ENCODE measurements at places on chromosomes 7 and 10.
A peak's percentile ranks its signal among the peaks of the same experiment; 100 is the strongest.

GRCh38 chr10:132455441-132455971 lies 58.5 kb downstream of the PWWP2B start:
- H3K36me3 ChIP-seq: no peaks in the 10 kb centered on the region
- no peak for DNase-seq
- H3K27me3 ChIP-seq: no peaks in the 10 kb centered on the region
- H3K4me3 ChIP-seq: no peak overlapping the region

DNA sequence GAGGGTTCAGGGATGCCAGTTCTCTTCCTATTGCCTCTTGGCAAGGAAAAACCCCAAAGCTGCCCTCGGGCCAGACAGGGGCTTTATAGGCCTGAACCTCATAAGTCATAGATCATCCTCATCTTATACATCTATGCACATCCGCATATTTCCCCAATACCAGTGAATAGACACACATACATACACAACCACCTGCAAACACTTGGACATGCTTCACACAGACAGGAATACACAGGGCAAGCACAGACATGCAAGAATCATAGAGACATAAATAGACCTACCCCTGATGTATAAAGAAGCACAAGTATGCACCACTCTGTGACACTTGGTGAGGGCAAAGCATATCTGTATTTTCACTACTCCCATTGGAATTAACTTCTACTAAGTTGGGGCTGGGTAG lies 30.7 kb downstream of the MBL2 start:
- H3K36me3 ChIP-seq: no peaks in the 10 kb centered on the region
- no peaks in the 10 kb centered on the region for H3K27me3 ChIP-seq
- H3K4me3 ChIP-seq: no peak overlapping the region

DNA sequence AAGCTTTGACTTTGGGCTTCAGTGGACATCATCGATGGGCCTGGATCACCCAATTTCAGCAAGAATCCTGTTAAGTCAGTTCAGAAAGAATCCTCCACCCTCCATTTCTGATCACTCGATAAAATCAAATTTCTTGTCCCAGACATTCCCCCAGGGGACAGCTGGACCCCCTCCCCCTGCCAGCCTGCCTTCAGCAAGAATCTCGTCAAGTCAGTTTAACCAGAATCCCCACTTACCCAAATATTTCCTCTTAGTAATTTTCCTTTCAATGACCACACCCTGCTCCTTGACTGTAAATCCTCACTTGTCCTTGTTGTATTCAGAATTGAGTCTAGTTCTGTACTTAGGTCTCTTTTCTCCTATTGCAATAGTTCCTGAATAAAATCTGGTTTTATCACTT lies 766.9 kb downstream of the XPNPEP1 start:
- no peak for DNase-seq
- no peak overlapping the region for H3K27ac ChIP-seq
- no peaks in the 10 kb centered on the region for H3K36me3 ChIP-seq
- H3K4me1 ChIP-seq: no peaks in the 10 kb centered on the region

GRCh38 chr7:1251796-1252539 lies 19.3 kb downstream of the UNCX start:
- H3K27me3 ChIP-seq: peaks cover 45% of the 10 kb centered on the region
- H3K4me3 ChIP-seq: no peak overlapping the region
- DNase-seq: no peak
- H3K4me1 ChIP-seq: no peaks in the 10 kb centered on the region

- no peak overlapping the region for H3K27ac ChIP-seq
- no peaks in the 10 kb centered on the region for H3K4me1 ChIP-seq
- no peak for DNase-seq
- H3K4me3 ChIP-seq: no peak overlapping the region
Measured at GRCh38 chr7:1748076-1748838, 78.2 kb downstream of the ELFN1 start.

DNA sequence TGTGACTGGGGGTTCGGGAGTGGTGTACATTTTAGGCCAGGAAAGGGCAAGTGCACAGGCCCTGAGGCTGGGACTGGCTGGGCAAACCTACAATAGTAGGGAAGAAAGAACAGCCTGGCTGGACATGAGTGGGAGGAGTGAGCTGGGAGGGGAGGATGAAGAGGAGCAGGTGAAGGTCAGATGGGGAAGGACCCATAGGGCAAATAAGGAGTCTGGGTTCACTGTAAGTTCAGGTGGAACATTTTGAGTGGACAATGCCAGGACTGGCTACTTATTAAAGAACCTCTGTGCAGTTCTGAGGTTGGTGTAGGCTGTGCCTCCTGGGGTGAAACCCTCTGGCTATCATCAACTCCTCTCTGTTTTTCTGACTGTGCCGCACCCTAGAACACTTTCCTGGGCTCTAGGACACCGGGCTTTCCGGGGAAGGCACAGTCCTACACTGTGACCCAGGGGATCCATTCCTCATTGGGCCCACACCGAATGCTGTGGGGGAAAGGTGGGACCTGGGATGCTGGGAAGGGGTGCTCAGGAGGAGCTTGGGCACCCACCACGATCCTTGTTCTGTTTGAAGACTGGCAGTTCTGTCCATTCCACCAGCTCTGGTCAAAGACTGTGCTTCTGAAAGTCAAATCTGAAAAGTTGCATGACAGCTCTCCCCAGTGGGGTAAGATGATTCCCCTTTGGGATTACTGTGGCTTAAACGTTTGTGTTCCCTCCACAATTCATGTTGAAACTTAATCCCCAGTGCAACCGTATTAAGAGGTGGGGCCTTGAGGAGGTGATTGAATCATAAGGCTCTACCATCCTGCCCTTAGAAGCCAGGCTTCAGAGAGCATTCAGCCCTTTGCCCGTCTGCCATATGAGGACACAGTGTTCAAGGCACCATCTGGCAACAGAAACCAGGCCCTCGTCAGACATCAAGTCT lies 4.0 kb upstream of the MMP21 start:
- no peaks in the 10 kb centered on the region for H3K36me3 ChIP-seq
- no peaks in the 10 kb centered on the region for H3K4me1 ChIP-seq
- no peak overlapping the region for H3K27ac ChIP-seq
- no peaks in the 10 kb centered on the region for H3K27me3 ChIP-seq

DNA sequence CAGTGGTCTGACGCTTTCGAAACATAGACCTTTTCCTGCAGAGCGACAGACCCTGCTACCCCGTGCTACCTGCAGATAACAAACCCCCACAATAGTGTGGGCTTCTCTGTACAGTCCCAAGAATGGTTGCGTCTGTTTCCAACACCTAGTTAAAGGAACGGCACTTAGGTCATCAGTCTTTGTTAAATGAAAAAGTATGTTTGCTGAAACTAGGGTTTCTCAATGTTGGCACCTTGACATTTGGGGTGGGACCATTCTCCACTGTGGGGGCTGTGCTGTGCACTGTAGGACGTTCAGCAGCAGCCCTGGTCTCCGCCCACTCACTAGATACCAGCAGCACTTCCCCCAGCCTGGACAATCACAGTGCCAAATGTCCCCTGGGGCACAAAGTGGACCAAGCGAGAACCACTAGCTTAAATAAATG lies 13.7 kb downstream of the TECTB start:
- no peaks in the 10 kb centered on the region for H3K4me1 ChIP-seq

DNA sequence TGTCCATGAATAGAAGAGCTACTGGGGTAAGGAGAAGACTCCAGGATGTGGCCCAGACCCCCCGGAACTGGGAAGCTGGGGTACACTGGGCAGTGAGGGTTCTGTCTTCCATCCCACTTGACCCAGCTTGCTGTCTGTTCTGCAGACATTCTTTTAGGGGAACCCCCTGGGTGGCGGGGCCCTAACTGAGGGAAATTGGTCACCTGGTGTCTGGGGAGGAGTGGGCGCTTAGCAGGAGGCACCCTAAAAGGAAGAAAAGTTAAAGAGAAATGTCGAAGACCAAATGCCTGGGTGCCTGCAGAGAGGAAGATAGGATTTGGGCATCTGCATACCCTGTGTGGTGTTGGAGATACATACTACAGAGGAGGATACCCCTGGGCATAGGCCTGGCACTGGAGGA lies 1.0 kb downstream of the AP1S1 start:
- H3K27ac ChIP-seq: no peak overlapping the region
- DNase-seq: no peak
- no peaks in the 10 kb centered on the region for H3K27me3 ChIP-seq
- peak overlapping the region; percentile 99 for H3K4me3 ChIP-seq
- H3K36me3 ChIP-seq: no peaks in the 10 kb centered on the region

- H3K4me1 ChIP-seq: no peaks in the 10 kb centered on the region
- H3K27ac ChIP-seq: peak overlapping the region; percentile 57
- peak overlapping the region; percentile 8 for H3K4me3 ChIP-seq
- no peaks in the 10 kb centered on the region for H3K36me3 ChIP-seq
Measured at GRCh38 chr10:25682203-25682851, 251.7 kb upstream of the MYO3A start.

DNA sequence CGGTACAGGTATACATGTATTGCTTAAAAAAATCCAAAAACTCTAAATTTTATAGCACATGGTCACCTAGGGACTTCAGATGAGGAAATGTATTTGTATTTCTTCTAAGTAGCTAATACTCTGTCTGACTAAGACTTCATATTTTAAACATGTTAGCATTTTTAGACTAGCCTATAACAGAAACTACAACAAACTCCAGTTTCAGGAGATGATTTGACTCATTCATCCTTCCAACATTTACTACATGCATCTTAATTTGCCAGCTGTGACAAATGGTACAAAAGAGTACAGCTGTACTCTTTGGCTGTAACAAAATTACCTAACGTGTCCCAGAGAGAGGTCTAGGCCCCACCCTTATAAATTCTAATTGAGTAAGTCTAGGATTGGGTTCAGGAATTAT lies 22.2 kb downstream of the TMEM209 start:
- H3K36me3 ChIP-seq: no peaks in the 10 kb centered on the region
- no peak for DNase-seq
- H3K27me3 ChIP-seq: no peaks in the 10 kb centered on the region
- no peak overlapping the region for H3K27ac ChIP-seq

- H3K27ac ChIP-seq: peak overlapping the region; percentile 28
- no peaks in the 10 kb centered on the region for H3K27me3 ChIP-seq
- no peaks in the 10 kb centered on the region for H3K36me3 ChIP-seq
- no peak overlapping the region for H3K4me3 ChIP-seq
- no peaks in the 10 kb centered on the region for H3K4me1 ChIP-seq
- no peak for DNase-seq
Measured at GRCh38 chr10:59099481-59099880, 77.0 kb upstream of the PHYHIPL start.

DNA sequence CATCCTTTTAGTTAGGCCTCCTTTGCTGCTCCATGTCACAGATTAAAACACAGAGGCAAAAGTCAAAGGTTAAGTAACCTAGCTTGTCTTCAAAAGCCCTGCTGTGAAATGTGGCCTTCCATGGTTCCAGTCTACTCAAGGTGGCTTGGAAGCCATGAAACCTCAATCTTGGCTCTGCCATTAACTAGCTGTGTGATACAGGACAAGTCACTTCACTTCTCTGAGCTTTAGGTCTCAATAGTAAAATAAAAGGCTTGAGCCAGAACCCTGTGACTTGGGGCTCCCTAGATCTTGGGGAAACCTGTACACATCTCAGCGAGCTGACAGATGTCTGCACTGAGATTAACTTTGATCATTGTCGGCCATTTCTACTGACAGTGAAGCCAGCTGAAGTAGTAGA lies 48.0 kb upstream of the KMT2E start:
- DNase-seq: no peak
- H3K27ac ChIP-seq: no peak overlapping the region
- no peak overlapping the region for H3K4me3 ChIP-seq
- no peaks in the 10 kb centered on the region for H3K27me3 ChIP-seq
- H3K36me3 ChIP-seq: no peaks in the 10 kb centered on the region
- H3K4me1 ChIP-seq: no peaks in the 10 kb centered on the region

DNA sequence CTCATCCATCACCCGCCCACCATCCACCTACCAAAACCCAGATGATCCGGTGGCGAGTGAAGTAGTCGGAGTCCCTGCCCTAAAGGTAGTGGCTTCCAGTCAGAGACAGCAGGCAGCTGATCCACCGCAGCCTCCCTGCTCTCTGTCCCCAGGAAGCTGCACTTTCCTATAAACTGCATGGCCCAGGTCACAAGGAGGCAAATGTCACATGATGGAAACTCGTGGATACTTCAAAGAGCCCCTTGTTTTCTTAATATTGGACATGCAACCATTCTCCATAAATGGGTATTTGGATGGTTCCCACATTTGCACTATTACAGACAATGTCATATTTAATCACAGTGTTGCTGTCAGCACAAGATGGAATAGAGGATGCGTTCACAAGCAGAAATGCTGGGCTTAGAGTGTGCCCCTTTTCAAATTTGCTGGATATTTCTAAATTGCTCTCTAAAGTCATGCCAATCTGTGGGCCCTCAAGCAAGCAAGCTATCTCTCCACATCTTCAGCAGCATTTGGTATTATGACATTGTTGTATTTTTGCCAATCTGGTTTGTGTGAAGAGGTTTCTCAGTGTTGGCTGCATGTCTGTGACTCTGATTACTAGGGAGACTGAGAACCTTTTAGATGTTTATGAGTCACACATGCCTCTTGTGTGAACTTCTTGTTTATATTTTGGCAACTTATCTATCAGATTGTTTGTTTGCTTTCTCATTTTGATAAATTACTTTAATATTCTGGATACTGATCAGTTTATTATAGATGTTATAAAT lies 822.0 kb downstream of the TNS3 start:
- H3K36me3 ChIP-seq: no peaks in the 10 kb centered on the region
- no peak overlapping the region for H3K27ac ChIP-seq
- H3K27me3 ChIP-seq: no peaks in the 10 kb centered on the region
- no peaks in the 10 kb centered on the region for H3K4me1 ChIP-seq

GRCh38 chr7:39644170-39644569 lies 20.8 kb downstream of the RALA start:
- no peaks in the 10 kb centered on the region for H3K36me3 ChIP-seq
- no peaks in the 10 kb centered on the region for H3K27me3 ChIP-seq

- no peak for DNase-seq
- no peak overlapping the region for H3K27ac ChIP-seq
- H3K36me3 ChIP-seq: no peaks in the 10 kb centered on the region
- no peak overlapping the region for H3K4me3 ChIP-seq
- H3K4me1 ChIP-seq: no peaks in the 10 kb centered on the region
Measured at GRCh38 chr10:116160271-116160670, 112.7 kb downstream of the GFRA1 start.

- no peaks in the 10 kb centered on the region for H3K36me3 ChIP-seq
- no peak overlapping the region for H3K27ac ChIP-seq
- H3K4me1 ChIP-seq: no peaks in the 10 kb centered on the region
- DNase-seq: no peak
- H3K27me3 ChIP-seq: no peaks in the 10 kb centered on the region
Measured at GRCh38 chr10:48249004-48249762, 25.3 kb downstream of the FRMPD2 start.

- peak within 1 kb of the TSS; percentile 6 for H3K4me3 ChIP-seq
- peak; percentile 29 for DNase-seq
- H3K27ac ChIP-seq: peak within 1 kb of the TSS; percentile 68
- H3K27me3 ChIP-seq: peaks cover 9% of the 10 kb centered on the region
Measured at GRCh38 chr7:130733931-130734814, at the start of gene KLF14. KLF14 (minus strand) TSS chr7:130734207; CDS start chr7:130734033, 174 bp downstream.

Data from uterus (tissue), 4 donors.